ENCODE measurements at places on chromosomes 5 and 9.

DNA sequence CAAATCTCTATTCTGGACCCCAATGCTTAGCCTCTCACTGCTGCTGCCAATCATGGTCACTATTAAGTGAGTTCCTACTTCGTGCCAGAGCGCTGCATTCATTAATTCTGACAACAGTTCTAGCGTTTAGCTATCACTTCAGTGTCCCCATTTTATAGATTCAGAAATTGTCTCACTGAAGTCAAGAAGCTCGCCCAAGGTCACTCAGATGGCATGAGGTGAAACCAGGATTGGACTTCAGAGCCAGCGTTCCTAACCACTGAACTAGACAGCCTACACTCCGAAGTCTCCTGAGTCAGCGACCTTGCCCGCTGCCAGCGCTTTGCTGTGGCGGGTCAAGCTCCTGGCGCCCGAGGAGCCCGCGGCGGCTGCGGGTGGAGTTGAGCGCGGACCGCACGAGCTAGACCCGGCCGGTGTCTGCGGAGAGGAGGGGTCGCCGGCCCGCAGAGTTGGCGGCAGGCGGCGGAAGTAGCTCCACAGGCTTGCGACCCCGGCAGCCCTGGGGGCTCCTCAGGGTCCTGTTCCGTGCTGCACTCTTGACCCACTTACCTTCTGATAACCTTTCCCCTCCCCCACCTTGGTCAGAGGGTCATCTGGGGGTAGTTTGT, 2.1 kb upstream of the GABRB2 start:
- no peak for DNase-seq

- no peak for DNase-seq
Observed at GRCh38 chr9:35177520-35177919, 15.7 kb downstream of the UNC13B start.

GRCh38 chr9:698276-698675, 143.2 kb upstream of the DMRT1 start:
- DNase-seq = no peak

DNA sequence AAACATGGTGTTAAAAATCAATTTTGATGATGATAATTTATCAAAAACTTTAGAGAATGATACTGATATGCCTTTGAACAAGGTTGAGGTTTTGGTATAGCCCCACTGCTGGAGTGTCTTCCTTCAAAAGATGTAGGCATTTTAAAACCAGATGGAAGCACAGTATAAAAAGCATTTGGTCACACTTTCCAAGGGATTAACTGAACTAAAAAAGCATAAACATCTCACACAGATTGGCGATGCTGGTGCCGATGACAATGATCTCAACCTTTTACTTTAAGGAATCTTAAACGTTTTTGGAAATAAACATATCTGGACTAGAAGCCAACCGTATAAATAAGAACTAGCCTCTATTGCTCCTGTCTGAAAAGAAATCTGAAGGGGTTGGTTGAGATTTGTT, 488.4 kb downstream of the ENC1 start:
- DNase-seq = no peak

- DNase-seq = peak; percentile 56
Observed at GRCh38 chr9:133787754-133788025, 49.5 kb upstream of the SARDH start.

DNA sequence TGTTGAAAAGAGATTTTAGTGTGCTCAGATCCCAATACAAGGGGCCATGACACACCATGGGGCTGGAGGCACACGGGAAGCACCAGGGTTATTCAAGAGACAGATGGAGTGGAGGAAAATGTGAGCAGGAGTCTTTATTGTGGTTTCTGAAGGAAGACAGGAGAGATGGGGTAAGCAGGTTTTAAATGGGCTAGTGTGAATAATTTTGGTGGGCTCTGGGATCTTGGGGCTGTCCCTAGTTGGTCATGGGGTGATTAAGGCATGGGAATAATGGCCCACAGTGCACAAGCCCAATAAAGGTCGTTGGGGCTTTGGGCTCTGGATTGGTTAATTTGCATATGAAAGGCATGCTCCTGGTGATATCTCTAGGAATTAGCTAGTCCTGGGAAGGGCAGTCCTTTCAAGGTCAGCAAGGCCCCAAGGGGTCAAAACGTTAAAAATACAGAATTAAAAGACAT, 3.6 kb upstream of the SCGB3A2 start:
- DNase-seq = no peak

GRCh38 chr5:175335691-175336090, 108.3 kb downstream of the DRD1 start:
- DNase-seq = no peak

GRCh38 chr5:78360924-78361630, 660 bp downstream of the SCAMP1 start:
- DNase-seq = peak; percentile 76

- no peak for DNase-seq
Observed at GRCh38 chr5:95907740-95908706, 53.6 kb downstream of the ELL2 start.

GRCh38 chr9:21558615-21559401, 76.7 kb upstream of the IFNE start:
- no peak for DNase-seq

DNA sequence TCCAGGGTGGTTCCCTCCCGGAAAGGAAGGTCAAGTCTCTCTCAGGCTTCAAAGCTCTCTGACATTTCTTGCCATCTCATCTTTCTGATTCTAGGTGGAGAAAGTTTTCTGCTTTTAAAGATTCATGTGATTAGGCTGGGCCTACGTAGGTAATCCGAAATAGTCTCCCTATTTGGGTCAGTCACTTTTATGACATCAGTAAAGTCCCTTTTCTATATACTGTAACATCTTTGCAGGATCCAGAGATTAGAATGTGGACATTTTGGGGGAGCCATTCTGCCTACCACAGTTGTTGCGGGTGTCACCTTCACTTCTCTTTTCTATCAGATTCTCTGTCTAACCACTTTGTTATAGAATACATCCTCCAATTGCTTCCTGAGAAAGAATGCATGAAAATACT, 1.9 kb upstream of the RNF180 start:
- no peak for DNase-seq

DNA sequence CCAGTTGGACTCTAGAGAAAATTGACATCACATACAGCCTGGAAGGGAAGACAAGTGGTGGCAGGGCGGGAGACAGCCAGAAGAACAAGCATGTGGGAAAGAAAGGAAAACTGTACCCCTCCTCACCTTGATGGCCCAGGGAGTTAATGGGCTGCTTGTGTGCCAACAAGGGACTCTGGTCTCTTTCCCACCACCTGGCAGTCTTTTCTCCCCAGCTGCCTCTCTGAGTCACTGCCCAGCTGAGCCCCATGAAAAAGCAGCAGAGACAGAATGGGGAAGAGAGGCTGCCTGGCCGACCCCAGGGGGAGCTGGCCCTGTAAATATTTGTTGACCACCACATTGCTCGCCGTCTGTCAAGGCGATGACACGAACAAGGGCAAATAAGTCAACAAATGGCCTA, 359.4 kb downstream of the ENC1 start:
- no peak for DNase-seq

- DNase-seq = no peak
Observed at GRCh38 chr9:123471843-123472570, 116.0 kb downstream of the CRB2 start.

- DNase-seq = no peak
Observed at GRCh38 chr9:130930132-130930803, 8.8 kb downstream of the FIBCD1 start.

GRCh38 chr5:53448851-53449250, 31.6 kb upstream of the FST start:
- no peak for DNase-seq

DNA sequence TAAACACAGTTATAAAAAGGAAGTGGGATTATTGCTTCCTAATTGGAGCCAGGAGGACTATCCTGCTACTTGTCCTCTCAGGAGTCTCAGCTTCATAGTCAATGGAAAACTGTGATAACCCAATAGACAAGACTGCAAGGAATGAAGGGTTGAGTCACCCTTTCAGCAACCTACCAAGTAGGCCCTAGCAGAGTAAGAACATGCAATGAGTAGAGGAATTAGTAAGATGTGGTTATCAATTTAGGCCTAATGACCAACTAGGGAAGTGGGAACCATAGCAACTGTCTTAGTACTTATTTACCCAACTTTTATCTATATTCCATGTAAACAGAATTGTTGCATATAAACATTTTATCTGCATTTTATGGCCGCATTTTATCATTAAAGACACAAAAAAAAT, 310.1 kb downstream of the RFX3 start:
- no peak for DNase-seq

DNA sequence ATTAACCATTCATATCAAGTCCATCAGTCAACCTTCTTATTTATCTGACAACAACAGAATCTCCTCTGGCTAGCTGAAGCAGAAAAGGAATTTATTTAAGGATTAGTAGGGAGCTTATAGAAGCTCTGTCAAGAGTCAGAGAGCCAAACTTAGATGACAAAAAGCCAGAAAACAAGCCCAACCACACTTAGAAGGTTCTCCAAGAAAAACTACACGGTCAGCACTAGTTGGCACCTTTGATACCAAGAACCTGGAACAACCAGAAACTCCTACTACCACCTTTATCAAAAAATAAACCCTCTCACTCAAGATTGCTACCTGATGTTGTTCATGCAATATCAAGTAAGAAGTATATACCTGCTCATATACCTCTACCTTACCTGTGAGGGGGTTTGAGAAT, 36.9 kb downstream of the RANBP6 start:
- no peak for DNase-seq

Data from OCI-M1 (cell line).